ENCODE measurements at places on chromosomes 3 and 15.
A peak's percentile ranks its signal among the peaks of the same experiment; 100 is the strongest.

- no peak for DNase-seq
These were observed 11.0 kb upstream of the MAP4 start for GRCh38 chr3:48026951-48027908.

GRCh38 chr3:160963949-160964348, 141.2 kb downstream of the B3GALNT1 start:
- DNase-seq: no peak

GRCh38 chr3:116199063-116199462, 246.2 kb downstream of the LSAMP start:
- no peak for DNase-seq

DNA sequence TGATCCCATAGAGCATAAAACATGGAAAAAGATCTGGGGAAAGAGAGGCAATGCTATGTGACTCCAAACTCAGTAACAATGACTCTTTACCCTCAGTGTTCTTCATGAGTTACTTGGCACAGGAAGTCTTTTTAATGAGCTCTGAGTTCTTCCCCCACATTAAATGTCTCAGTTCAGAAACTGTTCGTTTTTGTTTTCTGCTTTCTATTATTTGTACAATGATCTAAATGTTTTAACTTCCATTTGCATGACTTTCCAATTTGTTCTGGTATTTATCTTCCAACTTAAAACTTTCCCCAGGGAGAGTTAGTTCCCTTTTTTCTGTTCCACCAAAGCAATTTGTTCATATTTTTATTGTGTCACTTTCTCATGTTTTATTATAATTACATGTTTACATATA, 177.0 kb upstream of the ZBTB20 start:
- DNase-seq: no peak

DNA sequence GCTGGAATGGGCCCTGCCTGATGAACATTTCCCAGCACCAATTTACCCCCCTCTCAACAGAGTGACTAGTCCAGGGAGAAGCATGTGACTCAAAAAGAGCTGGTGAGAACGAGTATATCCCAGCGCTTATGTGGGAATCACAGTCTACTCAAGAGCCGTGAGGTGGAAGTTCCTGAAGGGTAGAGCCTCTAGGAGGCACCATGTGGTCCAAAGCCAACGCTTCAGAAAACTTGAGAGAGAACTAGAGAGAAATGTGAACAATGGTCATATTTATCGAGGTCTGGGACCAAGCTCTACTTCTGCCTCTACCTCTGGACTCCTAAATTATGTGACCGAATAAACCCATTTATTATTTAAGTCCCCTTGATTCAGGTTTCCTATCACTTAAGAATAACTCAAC, 111.0 kb upstream of the RAP2B start:
- no peak for DNase-seq

DNA sequence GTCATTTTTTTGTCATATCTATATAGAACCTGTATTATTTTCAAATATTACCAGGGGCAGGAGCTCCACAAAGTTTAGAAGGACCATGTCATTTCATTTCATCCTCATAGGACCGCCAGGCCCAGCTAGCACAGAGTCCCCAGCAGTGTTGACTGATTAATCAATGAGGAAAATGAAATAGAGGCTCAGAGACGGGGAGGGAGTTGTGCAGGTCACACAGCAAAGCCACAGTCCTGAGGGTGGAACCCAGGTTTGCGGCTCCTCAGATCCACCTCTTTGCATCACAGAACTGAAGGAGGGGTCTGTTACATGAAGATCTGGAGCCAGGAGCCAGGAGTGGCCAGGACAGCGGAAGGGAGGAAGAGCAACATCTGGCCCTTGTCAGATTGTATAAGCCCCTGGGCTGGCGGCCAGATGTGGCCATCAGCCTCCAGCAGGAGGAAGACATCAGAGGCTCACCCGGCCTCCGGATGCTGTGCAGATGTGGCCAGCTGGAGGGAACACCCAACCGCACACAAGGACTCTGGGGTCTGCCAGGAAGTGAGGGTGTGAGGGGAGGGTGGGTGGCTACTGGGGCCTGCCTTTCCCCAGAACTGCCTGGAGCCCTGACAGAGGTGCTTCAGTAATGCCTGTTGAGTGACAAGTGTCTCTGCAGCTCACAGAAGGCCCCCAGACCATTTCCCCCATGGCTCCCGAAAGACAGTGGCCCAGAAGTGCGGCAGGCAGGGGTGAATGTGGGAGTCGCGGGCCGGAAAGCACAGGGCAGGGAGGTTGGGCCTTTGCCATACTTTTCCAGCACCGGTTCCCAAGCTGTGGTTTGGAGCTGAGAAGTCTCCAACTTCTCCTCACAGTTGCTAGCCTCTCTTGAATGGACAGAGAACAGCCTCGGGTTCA, 21.3 kb downstream of the EFCC1 start:
- DNase-seq: no peak

- no peak for DNase-seq
These were observed 339.7 kb downstream of the IL5RA start for GRCh38 chr3:2770451-2770850.

DNA sequence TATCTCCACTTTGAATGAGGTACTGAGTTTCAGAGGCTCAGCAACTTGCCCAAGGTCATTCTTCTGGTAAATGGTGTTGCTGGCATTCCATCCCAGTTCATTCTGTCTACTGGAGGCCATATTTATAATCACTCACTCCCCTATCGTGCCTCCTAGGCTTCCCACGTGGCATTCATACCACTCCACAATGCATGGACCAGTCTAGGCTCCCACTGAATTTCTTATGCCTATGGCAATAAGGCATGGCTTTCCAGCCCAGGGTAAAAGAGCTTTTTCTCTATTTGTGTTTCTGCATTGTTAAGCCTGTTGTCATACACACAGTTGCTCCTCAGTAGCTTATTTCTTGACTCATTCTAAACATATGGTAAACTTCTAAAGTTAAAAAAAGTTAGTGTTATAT, 19.9 kb downstream of the BBX start:
- DNase-seq: no peak

- no peak for DNase-seq
These were observed 91.8 kb downstream of the THBS1 start for GRCh38 chr15:39672666-39673065.

GRCh38 chr3:128482175-128482574, 10.8 kb downstream of the GATA2 start:
- no peak for DNase-seq

DNA sequence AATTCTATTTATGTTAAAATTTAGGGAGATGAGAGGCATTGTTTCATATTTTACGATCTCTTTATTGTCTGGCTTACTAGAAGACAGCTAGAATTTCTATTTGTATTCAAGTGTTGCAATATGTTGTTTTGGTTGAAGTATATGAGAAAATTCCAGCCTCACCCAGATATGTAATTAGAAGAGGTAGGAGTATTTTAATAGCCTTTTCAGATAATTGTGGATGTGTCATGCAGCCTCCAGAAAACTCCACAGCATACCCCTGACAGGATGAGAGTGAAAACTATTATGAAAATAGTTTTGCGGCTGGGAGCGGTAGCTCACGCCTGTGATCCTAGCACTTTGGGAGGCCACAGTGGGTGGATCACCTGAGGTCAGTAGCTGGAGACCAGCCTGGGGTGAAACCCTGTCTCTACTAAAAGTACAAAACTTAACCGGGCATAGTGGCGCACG, 21.5 kb upstream of the USP3 start:
- no peak for DNase-seq

- DNase-seq: no peak
These were observed 35.0 kb downstream of the KBTBD8 start for GRCh38 chr3:67033079-67033478.

DNA sequence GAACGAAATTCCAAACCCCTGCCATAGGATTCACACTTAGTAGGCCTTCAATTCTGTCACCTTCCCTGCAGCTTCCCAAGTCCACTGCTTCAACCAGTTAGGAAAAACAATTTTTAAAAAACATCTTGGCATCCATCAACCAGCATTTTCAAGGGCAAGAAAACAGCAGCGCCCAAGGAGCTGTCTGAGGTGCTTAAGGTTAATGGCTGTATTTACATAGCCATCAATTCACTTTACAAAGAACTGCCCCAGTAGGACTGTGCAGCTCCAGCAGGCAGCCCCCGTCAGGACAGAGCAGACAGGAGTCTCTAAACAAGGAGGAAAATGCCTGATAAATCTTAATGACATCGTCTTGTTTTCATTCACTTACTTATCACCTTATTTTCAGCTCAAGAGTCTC, 13.3 kb downstream of the TAFA4 start:
- DNase-seq: no peak

GRCh38 chr3:44206261-44206660, 35.4 kb upstream of the TOPAZ1 start:
- DNase-seq: no peak

DNA sequence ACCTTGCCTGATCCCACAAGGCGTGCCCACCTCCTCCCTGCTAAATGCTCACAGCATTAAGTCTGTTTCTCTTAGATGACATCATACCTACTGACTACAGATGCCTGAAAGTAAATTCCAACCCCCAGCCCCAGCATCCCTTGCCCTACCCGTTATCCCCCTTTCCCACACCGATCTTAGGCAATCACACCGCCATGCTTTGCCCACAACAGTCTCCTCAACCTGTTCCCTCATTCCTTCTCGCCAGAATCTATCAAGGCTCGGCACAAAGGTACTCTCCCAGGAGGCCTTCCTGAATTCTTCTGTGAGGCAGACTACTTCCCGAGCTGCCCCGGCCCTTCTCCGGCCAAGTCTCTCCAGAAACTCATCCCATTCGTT, 789 bp upstream of the SEC61A1 start:
- no peak for DNase-seq

GRCh38 chr3:161371441-161372320, at the start of gene SPTSSB:
SPTSSB (minus strand) TSS chr3:161371517; CDS start chr3:161346323, 25,194 bp downstream.
- DNase-seq: peak; percentile 39

- no peak for DNase-seq
These were observed 365.0 kb downstream of the ROBO2 start for GRCh38 chr3:77404871-77405270.

DNA sequence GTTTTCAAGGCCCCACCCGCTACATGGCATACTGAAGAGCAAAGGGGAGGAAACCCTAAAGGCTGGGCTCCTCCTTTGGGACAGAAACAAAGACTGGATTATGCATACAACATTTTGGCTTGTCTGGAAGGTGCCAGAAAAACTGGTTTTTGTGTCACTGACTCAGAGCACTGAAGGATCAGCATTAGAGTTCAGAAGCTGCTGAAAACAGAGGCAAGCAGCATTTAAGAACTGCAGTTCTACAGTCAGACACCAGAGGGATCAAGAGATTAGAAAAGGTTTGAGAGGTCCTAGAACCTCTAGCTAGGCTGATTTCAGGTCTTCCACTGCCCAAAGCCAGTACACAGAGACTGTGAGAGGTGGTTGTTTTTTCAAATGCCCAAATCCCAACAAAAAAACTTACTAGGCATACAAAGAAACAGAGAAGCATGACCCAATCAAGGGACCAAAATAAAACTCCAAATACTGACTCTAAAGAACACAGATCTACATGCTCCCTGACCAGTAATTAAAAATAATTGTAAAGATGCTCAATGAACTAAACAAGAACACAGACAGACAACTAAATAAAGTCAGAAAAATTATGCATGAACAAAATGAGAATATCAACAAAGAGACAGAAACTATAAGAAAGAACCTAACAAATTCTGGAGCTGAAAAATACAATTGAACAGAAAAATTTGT, 91.2 kb downstream of the SENP2 start:
- no peak for DNase-seq

DNA sequence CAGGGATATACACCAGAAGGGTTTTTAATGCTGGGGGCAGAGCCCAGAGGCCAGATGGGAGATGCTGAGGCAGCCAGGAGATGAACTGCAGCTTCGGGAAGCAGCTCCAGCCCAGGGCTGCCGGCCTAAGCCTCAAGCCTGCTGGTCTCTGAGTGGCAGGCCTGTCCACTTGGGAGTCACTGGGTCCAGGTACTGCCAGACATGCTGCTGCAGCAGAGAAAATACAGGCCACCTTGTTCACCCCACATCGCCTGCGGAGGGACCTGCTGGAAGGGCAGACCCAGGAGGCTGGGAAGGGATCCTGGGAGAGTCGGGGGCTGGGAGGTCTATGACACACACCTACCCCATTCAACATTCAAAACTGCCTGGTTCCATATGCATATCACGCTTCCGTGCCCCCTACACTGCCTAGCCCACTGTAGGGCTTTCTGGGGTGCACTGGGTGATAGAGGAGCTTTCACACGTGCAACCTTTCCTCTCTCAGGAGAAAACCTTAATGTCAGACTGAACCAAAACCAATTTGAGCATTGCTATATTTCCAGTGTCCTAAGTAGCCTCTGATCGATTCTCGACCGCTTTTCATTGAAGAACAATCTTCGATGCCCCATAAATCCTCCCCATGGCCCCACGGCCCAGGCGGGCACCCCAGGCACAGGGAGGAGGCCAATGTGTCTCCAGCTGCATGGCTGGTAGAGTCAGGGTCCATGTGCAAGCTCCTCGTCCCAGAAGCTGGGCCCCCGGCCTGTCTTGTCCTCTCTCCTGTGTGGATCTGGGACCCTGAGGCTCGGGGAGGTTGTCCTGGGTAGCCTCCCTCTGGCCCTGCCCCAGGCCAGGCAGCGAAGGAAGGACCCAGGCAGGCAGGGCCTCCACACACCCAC, 147.4 kb downstream of the ATP10A start:
- DNase-seq: no peak

GRCh38 chr15:42012241-42012640, 8.6 kb downstream of the PLA2G4E start:
- no peak for DNase-seq

- no peak for DNase-seq
These were observed 5.3 kb downstream of the PLA2G4D start for GRCh38 chr15:42088801-42089640.

DNA sequence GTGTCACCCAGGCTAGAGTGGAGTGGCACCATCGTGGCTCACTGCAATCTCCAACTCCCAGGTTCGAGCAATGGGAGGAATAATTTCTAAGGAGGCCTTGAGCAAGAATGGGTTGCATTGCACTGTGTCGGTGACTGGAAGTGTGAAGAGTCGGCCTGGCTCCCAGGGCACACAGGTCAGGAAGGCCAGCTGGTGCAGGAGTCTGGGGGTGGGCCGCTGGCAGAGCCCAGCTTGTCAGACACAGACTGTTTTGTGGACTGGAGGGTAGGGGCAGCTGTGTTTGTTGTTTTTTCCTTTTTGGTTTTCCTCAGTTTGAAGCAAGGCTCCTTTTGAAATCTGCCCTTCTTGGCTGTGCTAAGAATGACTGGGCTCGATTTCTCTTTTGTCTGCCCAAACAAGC, 66.2 kb downstream of the ITGA11 start:
- DNase-seq: no peak

GRCh38 chr15:35000511-35000910, 12.4 kb upstream of the ZNF770 start:
- DNase-seq: no peak

DNA sequence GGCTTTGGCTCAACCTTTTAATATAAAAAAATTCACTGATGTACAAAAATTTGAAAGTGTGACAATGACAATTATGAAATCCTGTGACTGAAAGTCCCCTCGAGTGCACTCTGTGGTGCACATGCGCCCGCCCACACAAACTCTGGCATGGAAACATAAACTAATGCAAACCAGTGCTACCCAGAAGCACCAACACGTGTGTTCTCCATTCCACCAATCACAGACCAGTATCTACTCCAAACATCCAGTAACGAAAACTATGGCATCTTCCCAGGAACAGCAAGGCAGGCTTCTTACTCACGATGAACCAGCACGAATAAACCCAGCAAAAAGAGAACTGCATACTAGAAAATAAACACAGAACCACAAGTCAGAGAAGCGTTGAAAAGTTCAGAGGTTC, 11.7 kb upstream of the NMB start:
- DNase-seq: no peak
